Activated gamma-delta T cell treated with anti-CD3 and anti-CD28 coated beads, Interleukin-2, amount 50 U/mL, for 16 hours (primary cell): ENCODE measurements at places on chromosomes 4 and X.

GRCh38 chrX:100659431-100660137 lies 15.6 kb downstream of the SRPX2 start:
- no peak for DNase-seq

GRCh38 chr4:168150420-168151050 lies 58.2 kb downstream of the ANXA10 start:
- no peak for DNase-seq

- no peak for DNase-seq
Observed at GRCh38 chr4:51895158-51895557, 52.2 kb downstream of the DCUN1D4 start.

- no peak for DNase-seq
Observed at GRCh38 chr4:130068072-130068471, 972.1 kb downstream of the C4orf33 start.

DNA sequence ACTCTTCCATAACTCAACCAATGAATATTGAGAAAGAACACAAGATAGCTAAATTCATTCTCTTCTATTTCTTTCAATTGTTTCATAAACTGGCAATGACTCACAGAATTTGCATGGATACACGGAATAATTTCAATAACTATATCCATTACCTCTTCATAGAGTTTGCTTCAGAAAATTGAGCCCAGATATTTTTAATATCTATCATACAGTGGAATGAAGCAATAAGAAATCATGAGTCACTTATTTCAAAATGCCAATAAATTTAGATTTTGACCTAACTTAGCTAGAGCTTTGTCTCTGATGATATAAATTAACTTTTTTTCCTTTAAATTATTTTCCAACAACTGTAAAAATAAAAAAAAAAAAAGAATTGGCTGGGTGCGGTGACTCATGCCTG lies 22.2 kb upstream of the MANBA start:
- no peak for DNase-seq

GRCh38 chr4:5710961-5711478 lies at the start of gene EVC:
TSS of gene EVC (plus strand) at chr4:5711201. CDS start at chr4:5711381, 180 bp downstream.
- DNase-seq, result no peak
